Progenitor cell of endocrine pancreas (in vitro differentiated cells): ENCODE measurements at places on chromosomes 12 and 14. TPM values are rescaled to one million over a fixed set of nuclear protein-coding genes. Genes with fewer than 3 reads are reported as not detected.

GRCh38 chr14:100538351-100539002 lies 48.7 kb downstream of the BEGAIN start:
- no peaks in the 10 kb centered on the region for H3K36me3 ChIP-seq
- no peak overlapping the region for H3K4me3 ChIP-seq
- H3K4me1 ChIP-seq = peaks cover 3% of the 10 kb centered on the region
- no peak overlapping the region for H3K27ac ChIP-seq
- no peak for DNase-seq

- H3K27me3 ChIP-seq = peaks cover 11% of the 10 kb centered on the region
- no peaks in the 10 kb centered on the region for H3K36me3 ChIP-seq
- no peak overlapping the region for H3K4me3 ChIP-seq
- H3K4me1 ChIP-seq = peaks cover 4% of the 10 kb centered on the region
- H3K27ac ChIP-seq = no peak overlapping the region
- DNase-seq = no peak
Observed at GRCh38 chr12:88985011-88985410, 367.3 kb downstream of the DUSP6 start.

DNA sequence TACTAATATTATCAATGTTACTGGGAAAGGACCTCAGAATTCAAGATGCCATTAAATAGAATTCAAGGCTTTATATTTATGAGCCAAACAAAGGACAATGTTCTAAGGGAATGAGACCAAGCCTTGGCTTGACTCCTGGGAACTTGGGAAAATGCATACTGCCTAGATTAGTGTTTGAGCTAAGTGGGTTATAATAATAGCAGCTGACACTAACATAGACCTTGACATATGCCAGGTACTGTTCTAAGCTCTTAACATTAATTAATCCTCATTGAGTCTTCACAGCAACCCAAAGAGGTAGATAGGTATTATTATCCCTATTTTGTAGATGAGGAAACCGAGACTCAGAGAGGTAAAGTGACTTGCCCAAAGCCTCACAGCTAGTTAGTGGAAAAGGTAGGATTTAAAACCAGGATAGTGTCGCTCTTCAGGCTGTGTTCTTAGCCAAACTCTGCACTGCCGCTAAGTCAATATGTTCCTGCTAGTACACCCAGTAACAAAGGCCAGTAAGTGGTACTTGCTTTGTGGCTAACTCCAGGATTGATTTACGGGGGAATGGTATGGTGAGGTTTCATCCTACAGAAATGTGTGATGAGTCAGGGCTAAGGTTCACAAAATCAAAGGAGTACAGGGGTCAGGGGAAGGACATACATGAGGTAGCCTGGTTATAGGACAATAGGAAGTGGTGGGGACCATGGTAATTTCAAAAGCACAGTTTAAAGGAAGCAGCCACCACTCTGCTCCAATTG lies 35.8 kb upstream of the PRKAB1 start:
- H3K4me3 ChIP-seq = no peak overlapping the region
- peaks cover 29% of the 10 kb centered on the region for H3K27me3 ChIP-seq
- H3K27ac ChIP-seq = no peak overlapping the region
- no peaks in the 10 kb centered on the region for H3K4me1 ChIP-seq
- H3K36me3 ChIP-seq = no peaks in the 10 kb centered on the region
- DNase-seq = no peak

Gene NANOG
- 0.64 and 0.74 TPM in 2 replicates for total RNA-seq

GRCh38 chr12:62841846-62842245 lies 93.1 kb downstream of the PPM1H start:
- H3K27me3 ChIP-seq = no peaks in the 10 kb centered on the region
- H3K27ac ChIP-seq = no peak overlapping the region
- peaks cover 15% of the 10 kb centered on the region for H3K4me1 ChIP-seq
- H3K36me3 ChIP-seq = no peaks in the 10 kb centered on the region
- no peak overlapping the region for H3K4me3 ChIP-seq

Gene GLIPR1L1
- not detected in 2 replicates for total RNA-seq

- no peak overlapping the region for H3K4me3 ChIP-seq
- H3K36me3 ChIP-seq = no peaks in the 10 kb centered on the region
- no peak overlapping the region for H3K27ac ChIP-seq
- DNase-seq = no peak
- H3K27me3 ChIP-seq = peaks cover 7% of the 10 kb centered on the region
- peaks cover 1% of the 10 kb centered on the region for H3K4me1 ChIP-seq
Observed at GRCh38 chr12:107661830-107662229, 23.8 kb upstream of the PWP1 start.

GRCh38 chr14:31568161-31568560 lies 7.0 kb downstream of the NUBPL start:
- peaks cover under 1% of the 10 kb centered on the region for H3K4me1 ChIP-seq
- H3K4me3 ChIP-seq = no peak overlapping the region
- no peak for DNase-seq
- H3K36me3 ChIP-seq = peaks cover 1% of the 10 kb centered on the region
- no peaks in the 10 kb centered on the region for H3K27me3 ChIP-seq

Gene RBP5
- 5.8 and 7.6 TPM in 2 replicates for total RNA-seq

Gene MANSC1
- total RNA-seq = 30.1 and 30.7 TPM in 2 replicates

- no peak for DNase-seq
- H3K27ac ChIP-seq = no peak overlapping the region
- H3K4me3 ChIP-seq = no peak overlapping the region
- H3K4me1 ChIP-seq = no peaks in the 10 kb centered on the region
- no peaks in the 10 kb centered on the region for H3K27me3 ChIP-seq
Observed at GRCh38 chr12:95674163-95674562, 116.4 kb downstream of the NTN4 start.

Gene KRT6A
- not detected in 2 replicates for total RNA-seq

DNA sequence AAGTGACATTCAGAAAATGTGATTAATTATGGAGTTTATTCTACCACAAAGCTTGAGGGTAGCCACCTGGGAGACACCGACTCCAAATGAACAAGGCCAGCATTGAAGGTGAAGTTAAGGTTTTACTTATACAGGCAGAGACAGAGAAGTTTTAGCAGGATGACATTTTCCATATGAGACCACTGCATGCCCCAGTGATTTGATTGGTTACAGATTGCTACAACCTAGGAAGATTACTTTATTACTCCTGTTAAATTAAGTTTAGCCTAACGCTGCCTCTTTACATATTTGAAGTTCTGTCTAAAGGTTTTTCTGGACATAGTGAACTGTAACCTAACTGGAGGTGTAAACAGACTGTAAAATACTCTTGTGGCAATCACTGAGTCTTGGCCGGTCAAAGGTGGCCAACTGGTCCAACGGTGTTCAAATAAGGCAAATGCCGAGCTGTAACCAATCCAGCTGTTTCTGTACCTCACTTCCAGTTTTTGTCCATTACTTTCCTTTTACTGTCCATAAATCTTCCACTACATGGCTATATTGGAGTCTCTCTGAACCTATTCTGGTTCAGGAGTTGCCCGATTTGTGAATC lies 57.2 kb downstream of the RIN3 start:
- H3K27me3 ChIP-seq = no peaks in the 10 kb centered on the region
- no peak overlapping the region for H3K4me3 ChIP-seq
- no peak for DNase-seq
- H3K36me3 ChIP-seq = peaks cover 7% of the 10 kb centered on the region

- no peaks in the 10 kb centered on the region for H3K27me3 ChIP-seq
- H3K4me1 ChIP-seq = no peaks in the 10 kb centered on the region
- peaks cover 21% of the 10 kb centered on the region for H3K36me3 ChIP-seq
- no peak overlapping the region for H3K4me3 ChIP-seq
- DNase-seq = no peak
Observed at GRCh38 chr12:111216387-111217159, 152.3 kb downstream of the PHETA1 start.

DNA sequence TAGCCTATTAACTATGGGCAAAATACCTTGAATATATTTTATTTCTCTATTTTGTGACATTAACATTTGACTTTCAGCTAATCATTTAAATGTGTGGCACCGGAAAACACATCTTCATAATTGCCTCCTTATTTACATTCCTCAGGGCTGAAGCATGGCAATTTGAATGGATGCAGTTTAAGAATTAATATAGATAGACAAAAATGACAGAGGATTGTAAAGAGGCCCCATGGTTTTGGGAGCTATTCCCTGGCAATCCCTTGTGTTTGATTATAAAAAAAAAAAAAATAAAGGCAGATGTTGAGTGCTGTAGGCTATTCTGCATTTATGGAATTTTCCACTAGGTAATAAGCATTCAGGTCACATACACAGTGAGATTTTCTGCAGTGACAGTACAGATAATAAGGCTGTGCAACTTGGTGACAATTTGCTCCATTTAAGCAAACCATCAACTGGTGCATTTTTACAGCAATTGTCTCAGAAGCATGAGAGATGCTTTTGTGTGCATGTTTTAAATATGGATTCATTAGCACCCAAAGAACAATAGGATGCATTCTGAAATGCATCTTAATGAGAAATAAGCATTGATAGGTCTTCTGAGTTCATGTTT lies 123.2 kb upstream of the SLC38A4 start:
- H3K36me3 ChIP-seq = no peaks in the 10 kb centered on the region
- no peak overlapping the region for H3K4me3 ChIP-seq
- no peak overlapping the region for H3K27ac ChIP-seq

DNA sequence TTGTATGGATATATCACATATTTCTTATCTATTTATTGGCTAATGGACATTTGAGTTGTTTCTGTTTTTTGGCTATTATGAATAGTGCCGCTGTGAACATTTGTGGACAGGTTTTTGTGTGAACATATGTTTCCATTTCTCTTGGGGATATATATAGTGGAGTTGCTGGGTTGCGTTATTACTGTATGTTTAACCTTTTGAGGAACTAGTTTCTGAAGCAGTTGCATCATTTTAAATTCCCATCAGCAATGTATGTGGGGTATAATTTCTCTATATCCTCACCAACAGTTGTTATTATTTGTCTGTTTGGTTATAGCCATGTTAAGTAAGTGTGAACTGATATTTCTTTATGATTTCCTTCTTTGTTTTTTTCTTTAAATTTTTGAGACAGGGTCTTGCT lies 10.7 kb downstream of the TCTN2 start:
- no peak for DNase-seq
- no peak overlapping the region for H3K27ac ChIP-seq
- H3K27me3 ChIP-seq = no peaks in the 10 kb centered on the region

GRCh38 chr14:79791055-79791732 lies 420.1 kb downstream of the DIO2 start:
- H3K27me3 ChIP-seq = no peaks in the 10 kb centered on the region
- H3K4me1 ChIP-seq = peaks cover 7% of the 10 kb centered on the region
- H3K27ac ChIP-seq = no peak overlapping the region
- H3K36me3 ChIP-seq = peaks cover 11% of the 10 kb centered on the region

DNA sequence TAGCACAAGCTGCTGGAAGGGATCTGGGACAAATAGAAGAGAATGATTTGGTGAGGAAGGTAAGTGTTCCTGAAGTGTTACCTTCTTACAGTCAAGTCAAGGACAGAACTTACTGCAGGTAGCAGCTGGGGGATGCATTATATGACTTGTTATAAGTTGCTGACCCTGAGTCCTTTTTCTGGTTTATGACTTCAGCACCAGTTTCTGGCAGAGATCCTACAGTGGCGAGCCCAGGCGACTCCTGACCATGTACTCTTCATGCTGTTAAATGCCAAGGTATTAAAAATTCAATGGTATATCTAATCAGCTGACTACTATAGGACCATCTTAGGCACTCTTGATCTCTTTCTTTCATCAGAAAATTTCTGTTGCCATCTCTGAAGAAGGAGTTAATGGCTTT lies 45.1 kb upstream of the ATF1 start:
- H3K4me3 ChIP-seq = no peak overlapping the region
- peaks cover 21% of the 10 kb centered on the region for H3K36me3 ChIP-seq
- H3K27me3 ChIP-seq = no peaks in the 10 kb centered on the region
- no peak for DNase-seq
- no peak overlapping the region for H3K27ac ChIP-seq

GRCh38 chr12:32253154-32253790 lies 146.1 kb upstream of the FGD4 start:
- no peaks in the 10 kb centered on the region for H3K27me3 ChIP-seq
- H3K4me3 ChIP-seq = no peak overlapping the region
- peaks cover 11% of the 10 kb centered on the region for H3K36me3 ChIP-seq
- DNase-seq = no peak
- H3K4me1 ChIP-seq = peaks cover 7% of the 10 kb centered on the region

- H3K4me1 ChIP-seq = no peaks in the 10 kb centered on the region
- H3K27me3 ChIP-seq = peaks cover 7% of the 10 kb centered on the region
- no peak for DNase-seq
- H3K36me3 ChIP-seq = no peaks in the 10 kb centered on the region
- H3K4me3 ChIP-seq = no peak overlapping the region
Observed at GRCh38 chr12:131126662-131127173, 173.0 kb downstream of the ADGRD1 start.

DNA sequence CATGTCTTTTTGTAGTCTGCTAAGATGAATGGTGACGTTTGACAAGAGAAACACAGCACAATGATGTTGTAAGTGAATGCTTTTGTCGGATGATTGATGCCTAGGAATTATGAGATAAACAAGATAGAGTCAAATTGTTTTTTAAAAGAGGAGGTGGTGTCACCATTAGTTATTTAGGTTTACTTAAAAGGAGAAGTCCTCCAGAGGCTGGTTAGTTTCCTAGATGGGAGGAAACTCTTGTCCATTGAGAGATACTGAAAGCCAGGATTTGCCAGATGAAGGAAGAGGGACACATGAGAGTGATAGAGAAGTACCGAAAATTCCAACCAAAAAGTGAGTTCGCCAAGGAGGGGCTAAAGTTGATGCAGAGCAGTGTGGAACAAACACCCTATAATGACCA lies at the start of gene OR10G2:
Gene OR10G2 (minus strand): TSS at position 101 of the 400 bp plus-strand sequence. CDS start 98 bp downstream, at position 3.
- no peaks in the 10 kb centered on the region for H3K27me3 ChIP-seq
- no peak for DNase-seq
- peak within 1 kb of the TSS; percentile 2 for H3K27ac ChIP-seq
- H3K4me1 ChIP-seq = peaks cover 4% of the 10 kb centered on the region

- no peak overlapping the region for H3K4me3 ChIP-seq
- H3K27ac ChIP-seq = no peak overlapping the region
- H3K36me3 ChIP-seq = peaks cover 2% of the 10 kb centered on the region
- DNase-seq = no peak
Observed at GRCh38 chr12:132433641-132434395, 56.1 kb upstream of the FBRSL1 start.

- no peak for DNase-seq
- no peaks in the 10 kb centered on the region for H3K36me3 ChIP-seq
- H3K4me3 ChIP-seq = no peak overlapping the region
- peak overlapping the region; percentile 95 for H3K27ac ChIP-seq
- no peaks in the 10 kb centered on the region for H3K27me3 ChIP-seq
Observed at GRCh38 chr14:94394581-94395207, 6.3 kb upstream of the SERPINA1 start.

Gene KCNA5
- 0.58 and 0.72 TPM in 2 replicates for total RNA-seq

DNA sequence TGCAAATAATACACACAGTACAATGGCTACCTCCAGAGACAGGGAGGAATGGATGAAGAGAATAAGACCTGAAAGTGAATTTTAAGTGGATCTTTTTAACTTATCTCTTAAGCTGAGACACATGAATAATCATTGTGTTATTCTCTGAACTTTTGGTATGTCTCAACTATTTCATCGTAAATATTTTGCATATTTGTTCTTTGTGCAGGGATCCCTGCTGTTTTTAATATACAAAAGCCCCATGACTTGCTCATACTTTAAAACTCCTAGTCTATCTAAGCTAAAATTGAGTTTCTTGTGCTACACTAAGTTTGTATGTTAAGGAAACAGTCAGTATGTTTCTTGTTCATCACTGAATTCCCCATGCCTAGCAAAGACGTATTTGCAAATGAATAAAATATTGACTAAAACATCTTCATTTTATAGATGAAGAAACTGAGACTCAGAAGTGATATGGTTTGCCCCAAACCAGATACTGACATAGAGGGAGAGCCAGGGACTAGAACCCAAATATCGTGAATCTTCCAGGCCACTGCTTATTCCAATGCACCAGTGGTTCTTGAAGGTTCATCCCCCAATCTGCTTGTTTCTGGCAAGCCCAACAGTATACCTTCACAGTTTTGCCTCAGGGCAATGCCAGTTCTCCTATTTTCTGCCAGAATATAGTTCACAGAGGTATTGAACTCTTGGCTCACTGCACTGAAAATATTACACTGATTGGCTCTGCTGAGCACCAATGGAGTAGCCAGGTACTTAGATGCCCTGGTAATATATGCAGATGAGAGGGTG lies 356.9 kb downstream of the MED13L start:
- no peak for DNase-seq
- H3K27me3 ChIP-seq = peaks cover 31% of the 10 kb centered on the region
- H3K4me3 ChIP-seq = no peak overlapping the region
- peaks cover 1% of the 10 kb centered on the region for H3K36me3 ChIP-seq
